ENCODE measurements at places on chromosomes 1 and 21.

- no peak for DNase-seq
Measured at GRCh38 chr1:221858818-221859611, 117.1 kb upstream of the DUSP10 start.

DNA sequence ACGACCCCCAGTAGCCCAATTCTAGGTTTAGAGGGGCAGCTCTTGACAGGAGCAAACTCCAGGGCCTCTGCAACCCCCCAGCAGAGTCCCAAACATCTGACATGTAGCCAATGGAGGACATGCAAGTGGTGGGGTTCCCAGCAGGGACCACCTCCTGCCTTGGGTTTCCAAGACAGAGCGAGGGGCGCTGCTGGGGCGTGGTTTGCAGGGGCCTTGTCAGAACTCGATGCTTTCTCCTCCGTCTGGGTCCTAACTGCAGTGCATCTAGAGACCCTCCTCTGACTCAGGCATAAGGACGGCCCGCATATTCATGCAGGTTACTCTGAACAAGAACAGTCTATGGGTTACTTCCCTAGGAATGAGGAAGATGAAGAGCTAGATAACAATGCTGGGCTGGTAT lies 17.2 kb downstream of the EPHX1 start:
- no peak for DNase-seq

GRCh38 chr1:110770832-110771231 lies 96.1 kb upstream of the KCNA3 start:
- DNase-seq: no peak

- DNase-seq: no peak
Measured at GRCh38 chr1:197868751-197869489, 33.5 kb upstream of the C1orf53 start.

DNA sequence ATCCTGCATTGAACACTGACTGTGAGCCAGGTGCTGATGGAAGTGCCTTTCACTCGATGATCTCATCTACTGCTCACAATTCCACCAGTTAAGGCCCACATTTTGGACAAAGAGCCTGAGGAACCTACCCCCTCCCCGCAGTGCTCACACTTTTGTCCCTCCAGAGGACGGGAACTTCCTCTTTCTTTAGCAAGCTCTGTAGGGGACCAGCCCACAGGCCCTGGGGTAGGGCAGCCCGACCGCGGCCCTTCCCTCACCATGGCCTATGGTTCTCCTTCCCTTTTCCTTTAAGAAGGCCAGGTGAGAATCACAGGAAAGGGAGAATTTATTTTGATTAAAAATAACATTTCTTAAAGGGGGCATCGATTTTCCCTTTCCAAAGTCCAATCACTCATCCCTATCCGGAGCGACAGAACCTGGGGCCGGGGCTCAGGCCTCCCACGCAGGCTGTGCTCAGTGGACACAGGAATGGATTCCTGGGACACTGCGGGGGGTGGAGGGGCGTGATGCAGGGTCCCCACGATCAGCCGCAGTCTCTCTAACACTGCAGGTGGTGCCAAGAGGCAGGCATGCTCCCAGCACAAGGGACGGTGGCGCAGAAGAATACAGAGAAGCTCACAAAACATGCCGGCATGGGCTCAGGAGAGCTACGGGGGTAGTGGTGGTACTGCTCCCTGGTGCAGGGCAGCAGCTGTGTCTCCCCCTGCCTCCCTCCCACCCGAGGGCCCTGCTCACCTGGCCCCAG lies 8.9 kb upstream of the KCNE1 start:
- no peak for DNase-seq

DNA sequence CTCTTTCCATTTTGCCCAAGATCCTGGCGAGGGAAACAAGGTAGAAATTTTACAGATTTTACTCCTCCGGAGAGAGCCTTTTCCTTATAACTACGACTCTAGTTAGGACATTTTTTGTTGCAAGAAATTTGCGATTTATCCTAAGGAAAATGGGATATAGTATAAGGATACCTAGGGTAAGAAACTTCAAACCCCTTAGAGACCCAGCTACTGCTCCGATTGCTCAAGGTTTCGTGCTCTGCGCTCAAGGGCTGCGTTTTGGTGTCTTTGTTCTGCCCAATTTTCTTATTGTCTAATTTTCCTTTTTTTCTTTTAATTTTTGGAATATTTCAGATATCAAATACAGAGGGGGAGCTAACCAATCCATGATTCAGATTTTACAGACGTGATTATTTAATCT lies 1.5 kb downstream of the TTC3 start:
- no peak for DNase-seq

DNA sequence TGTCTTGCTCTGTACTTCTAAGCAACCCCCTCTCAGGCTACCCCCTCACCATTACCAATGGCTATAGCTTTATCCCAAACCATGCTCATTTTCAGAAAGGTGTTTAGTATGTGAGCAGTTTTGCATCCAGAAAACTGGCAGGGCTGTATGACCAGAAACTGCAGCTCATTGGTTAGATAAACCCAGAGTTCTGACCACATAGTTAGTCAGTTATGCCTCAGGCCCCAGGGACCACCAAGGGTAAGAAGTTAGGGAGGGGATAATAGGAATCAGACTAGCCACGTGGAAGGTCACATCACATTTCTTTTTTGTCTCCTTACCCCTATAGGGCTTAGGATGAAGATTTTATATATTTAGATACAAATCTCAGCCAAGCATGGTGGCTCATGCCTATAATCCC lies 1.2 kb downstream of the ITGA10 start:
- DNase-seq: no peak

GRCh38 chr1:2480236-2480985 lies 4.3 kb downstream of the PLCH2 start:
- DNase-seq: no peak

DNA sequence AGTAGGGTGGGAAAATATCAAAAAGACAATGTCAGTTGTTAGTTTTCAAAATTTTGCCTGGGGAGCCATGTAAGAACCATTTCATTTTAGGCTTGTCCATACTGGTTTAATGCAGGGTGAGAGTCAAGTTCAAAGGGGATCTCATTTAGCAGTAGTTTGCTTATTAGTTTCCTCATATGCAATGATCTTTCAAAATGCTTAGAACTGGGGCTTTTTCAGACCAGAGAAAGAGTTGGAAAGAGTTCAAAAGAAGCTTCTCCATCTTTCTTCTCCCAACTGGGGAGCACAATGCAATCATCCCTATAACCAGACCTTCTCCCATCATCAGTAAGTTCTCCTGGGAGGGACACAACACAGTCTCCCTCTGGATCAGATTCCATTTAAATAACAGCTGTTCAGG lies 16.5 kb upstream of the SLC30A1 start:
- DNase-seq: no peak

GRCh38 chr1:174726167-174726879 lies 273.4 kb upstream of the CACYBP start:
- DNase-seq: no peak

DNA sequence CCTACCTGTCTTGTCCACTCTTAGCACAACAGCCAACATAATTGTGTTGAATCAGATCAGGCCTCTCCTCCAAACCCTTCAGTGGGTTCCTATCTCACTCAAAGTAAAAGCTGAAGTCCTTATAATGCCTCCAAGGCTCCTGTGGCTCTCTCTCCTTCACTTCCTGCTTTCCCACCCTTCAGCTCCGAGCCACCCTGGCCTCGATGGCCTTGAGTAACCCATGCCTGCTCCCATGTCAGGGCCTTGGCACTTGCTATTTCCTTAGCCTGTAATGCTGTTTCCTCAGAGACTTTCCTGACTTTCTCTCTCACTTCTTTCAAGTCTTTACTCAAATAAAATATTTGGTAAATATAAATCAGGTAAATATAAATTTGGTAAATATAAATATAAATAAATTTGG lies 8.1 kb upstream of the PLEKHM2 start:
- DNase-seq: peak; percentile 17

GRCh38 chr21:33481314-33481943 lies 1.7 kb upstream of the TMEM50B start:
- peak; percentile 52 for DNase-seq

DNA sequence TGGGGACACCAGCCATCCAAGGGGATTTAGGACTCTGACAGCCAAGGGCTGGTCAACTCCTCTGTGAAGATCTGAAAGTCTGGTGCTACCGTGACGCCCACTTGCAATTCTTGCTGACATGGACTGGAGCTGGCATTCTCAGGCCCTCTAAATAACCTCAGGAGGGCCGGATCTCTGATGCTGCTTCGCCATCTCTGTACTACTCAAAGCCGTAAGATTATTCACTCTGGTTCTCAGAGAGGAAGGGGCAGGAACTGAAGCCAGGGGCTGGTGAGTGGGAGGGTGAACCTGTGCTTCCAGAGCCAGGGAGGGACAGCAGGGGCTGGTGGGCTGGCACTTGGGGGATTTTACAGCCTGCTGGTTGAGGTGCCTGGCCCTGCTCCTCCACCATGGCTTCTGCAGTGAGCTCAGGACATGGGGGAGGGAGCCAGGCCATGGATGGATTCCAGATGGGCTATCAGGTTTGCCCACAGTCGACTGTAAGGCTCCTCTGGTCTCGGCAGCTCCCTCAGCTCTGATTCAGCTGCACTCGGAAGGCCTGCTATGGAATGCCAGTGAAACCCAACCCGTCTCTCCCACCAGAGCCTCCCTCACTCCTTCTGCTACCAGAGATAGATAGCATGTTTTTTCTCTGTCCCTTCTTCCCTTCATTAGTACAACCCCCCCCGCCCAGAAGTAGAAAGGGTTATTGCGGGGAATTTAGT lies 84.5 kb downstream of the PLXNA2 start:
- DNase-seq: no peak

DNA sequence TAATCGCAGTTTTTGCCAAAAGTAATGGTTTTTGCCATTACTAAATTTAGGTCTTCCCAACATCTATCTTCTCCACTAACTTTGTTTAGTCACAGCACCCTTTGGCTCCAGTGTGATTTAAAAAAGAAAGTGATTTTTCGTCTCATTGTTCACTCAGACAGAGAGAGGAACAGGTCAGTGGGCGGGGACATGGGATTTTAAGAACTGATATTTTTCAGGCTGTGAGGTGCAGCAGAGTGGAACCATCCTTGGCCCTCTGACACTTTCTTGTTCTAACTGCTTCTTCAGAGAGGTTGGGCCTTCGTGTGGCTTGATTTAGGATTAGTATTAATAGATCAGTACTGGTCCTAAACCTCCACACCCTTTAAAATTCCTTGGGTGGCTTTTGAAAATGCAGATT lies 38.8 kb downstream of the CASQ2 start:
- no peak for DNase-seq

DNA sequence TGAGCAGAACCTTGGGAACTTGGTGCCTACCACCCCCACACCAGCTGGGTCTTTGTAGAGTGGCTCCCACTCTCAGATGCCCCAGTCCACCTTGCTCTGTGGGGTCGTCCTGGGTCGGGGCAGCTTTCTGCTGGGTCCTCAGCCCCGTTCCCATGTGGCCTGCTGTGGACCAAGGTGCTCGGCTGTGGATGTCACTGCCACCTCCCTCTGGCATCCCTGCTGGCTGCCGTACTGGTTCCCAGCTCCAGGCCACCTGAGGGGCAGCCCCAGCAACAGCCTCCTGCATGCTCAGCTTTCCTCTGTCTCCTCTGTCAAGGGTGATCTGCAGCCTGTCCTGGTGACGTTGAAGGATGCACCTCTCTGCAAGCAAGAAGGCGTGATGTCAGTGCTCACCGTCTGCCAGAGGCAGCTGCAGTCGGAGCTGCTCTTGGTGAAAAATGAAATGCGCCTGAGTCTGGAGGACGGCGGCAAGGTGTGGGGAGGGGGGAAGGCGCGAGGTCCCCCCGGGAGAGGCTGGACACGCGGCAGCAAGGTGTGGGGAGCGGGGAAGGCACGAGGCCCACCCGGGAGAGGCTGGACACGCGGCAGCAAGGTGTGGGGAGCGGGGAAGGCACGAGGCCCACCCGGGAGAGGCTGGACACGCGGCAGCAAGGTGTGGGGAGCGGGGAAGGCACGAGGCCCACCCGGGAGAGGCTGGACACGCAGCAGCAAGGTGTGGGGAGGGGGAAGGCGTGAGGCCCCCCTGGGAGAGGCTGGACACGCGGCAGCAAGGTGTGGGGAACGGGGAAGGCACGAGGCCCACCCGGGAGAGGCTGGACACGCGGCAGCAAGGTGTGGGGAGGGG lies 45.9 kb upstream of the DIP2A start:
- no peak for DNase-seq

GRCh38 chr1:165899461-165899941 lies 72.1 kb downstream of the UCK2 start:
- no peak for DNase-seq

GRCh38 chr1:179143322-179143721 lies 61.5 kb downstream of the TOR3A start:
- no peak for DNase-seq

DNA sequence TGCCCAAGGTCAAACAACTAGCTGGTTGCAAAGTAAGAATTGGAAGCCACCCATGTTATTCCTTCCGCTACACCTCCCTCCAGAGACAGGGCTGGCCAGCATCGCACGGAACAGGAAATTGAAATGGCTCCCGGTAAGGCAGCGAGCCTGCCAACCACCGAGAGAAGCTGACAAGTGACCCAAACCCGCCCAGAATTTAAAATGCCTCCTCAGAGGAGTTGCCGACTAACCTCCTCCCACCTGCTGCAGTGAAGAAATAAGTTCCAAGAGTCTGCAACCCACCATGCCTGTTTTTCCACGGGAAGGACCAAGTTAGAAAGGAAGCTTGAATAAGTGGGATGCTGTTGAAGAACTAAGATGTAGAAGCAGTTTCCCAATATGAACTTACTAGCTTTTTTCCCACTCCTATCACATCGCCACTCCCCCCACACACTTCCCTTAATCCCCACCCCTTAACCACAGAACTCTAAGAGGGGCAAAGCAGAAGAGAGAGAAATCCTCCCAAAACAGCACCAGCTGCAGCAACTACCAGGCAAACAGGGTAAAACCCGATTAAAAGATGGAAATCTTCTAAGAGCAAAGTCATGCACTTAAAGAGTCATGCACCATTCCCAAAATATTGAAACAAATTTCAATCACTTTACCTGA lies 78.6 kb downstream of the TIAM1 start:
- no peak for DNase-seq

DNA sequence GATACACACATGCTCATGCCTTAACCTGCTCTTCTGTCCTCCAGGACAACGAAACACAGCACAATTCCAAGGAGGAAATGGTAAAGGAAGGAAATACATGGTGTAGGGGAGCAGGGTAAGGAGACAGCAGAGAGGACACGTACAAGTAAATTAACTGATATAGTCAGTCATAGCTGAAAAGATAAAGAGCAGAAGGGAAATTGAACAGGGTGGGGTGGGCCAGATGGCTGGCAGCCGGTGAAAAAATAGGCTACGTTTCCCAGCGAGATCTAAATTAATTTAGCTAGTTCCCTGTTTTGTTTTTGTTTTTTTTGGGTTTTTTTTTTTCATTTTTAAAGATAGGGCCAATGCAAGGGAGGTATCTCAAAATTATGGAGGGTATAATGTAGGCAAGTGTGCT lies 109.2 kb downstream of the FAM78B start:
- DNase-seq: no peak

- DNase-seq: no peak
Measured at GRCh38 chr1:2279210-2279639, 51.1 kb downstream of the SKI start.

- no peak for DNase-seq
Measured at GRCh38 chr1:27971674-27972073, 11.9 kb downstream of the XKR8 start.
